ENCODE measurements at places on chromosomes 6 and 20. TPM values are rescaled to one million over a fixed set of nuclear protein-coding genes. Genes with fewer than 3 reads are reported as not detected.

DCBLD1 gene
- total RNA-seq = 41.6 TPM

PPP1R14C gene
- total RNA-seq = not detected

DNA sequence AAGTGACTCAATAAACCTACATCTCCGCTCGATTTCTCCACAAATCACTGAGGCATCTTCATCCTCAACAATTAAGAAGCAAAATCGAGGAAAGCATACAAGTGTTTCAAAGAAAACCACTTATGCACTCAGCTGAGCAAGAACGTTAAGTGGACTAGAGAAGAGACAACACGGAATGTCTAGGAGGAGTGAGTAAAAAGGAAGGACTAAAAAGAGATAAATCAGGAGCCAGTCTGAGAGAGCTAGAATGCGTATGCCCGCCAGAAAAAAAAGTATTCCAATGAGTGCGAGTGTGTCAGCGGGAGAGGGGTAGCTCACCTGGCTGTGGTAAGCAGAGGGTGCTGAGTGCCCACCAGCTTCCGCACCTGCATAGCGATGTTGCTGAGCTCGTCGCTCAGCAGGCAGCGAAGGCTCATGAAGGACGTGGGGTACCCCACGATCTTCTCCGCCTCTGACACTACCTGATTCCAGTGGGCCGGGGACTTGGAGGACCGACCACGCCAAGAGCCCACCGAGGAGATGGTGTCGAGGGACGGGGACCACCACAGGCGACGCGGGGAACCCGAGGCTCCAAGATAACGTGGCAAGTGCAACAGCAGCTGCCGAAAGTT lies 587 bp downstream of the PDSS2 start:
- DNase-seq = peak; percentile 21
- H3K36me3 ChIP-seq = peaks cover 9% of the 10 kb centered on the region
- peaks cover 25% of the 10 kb centered on the region for H3K4me1 ChIP-seq
- H3K4me3 ChIP-seq = peak overlapping the region; percentile 96
- peak overlapping the region; percentile 93 for H3K27ac ChIP-seq
- H3K27me3 ChIP-seq = no peaks in the 10 kb centered on the region

DNA sequence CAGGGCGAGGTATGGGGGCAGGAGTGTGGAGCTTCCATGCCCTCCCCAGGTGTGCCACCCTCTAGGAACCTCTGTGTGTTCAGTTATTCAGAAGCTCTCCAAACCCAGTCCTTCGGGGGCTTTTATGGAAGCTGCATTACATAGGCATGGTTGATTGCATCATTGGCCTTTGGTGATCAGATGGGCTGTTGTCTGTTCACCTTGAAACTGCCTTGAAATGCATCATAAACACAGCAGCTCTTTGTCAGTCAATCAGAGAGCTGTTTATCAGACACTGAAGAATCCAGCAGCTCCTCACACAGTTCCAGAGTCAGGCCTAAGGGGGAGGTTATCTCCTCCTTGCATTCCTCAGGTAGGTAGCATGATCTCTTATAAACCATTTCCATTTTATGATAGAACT lies 62.4 kb downstream of the E2F3 start:
- H3K36me3 ChIP-seq = peaks cover 26% of the 10 kb centered on the region
- H3K4me3 ChIP-seq = no peak overlapping the region

DNA sequence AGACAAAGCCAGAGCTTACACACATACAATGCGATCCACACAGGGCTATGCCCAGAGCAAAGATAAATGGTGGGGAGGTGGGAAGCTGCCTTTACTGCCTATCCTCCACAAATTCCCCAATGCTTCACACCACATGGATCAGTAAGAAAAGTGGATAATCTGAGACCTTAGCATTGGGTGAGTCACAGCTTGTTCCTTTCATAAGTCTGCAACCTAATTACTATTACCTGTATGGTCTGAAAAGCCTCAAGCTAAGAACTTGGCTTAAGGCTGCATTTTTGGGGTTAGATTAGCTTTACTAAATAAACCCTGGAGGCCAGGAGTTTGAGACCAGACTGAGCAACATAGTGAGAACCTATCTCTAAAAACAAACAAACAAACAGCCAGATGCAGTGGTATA lies 66.0 kb upstream of the BTBD3 start:
- H3K4me1 ChIP-seq = peaks cover 43% of the 10 kb centered on the region
- H3K27ac ChIP-seq = no peak overlapping the region
- H3K27me3 ChIP-seq = peaks cover 2% of the 10 kb centered on the region
- H3K4me3 ChIP-seq = no peak overlapping the region

- H3K4me1 ChIP-seq = no peaks in the 10 kb centered on the region
- H3K27ac ChIP-seq = no peak overlapping the region
Observed at GRCh38 chr20:48406498-48406897, 421.3 kb downstream of the PREX1 start.

GRCh38 chr20:9617940-9618339 lies 103.5 kb downstream of the LAMP5 start:
- peaks cover 18% of the 10 kb centered on the region for H3K27me3 ChIP-seq
- no peaks in the 10 kb centered on the region for H3K36me3 ChIP-seq
- H3K27ac ChIP-seq = no peak overlapping the region
- H3K4me1 ChIP-seq = peaks cover 9% of the 10 kb centered on the region
- no peak overlapping the region for H3K4me3 ChIP-seq

DNA sequence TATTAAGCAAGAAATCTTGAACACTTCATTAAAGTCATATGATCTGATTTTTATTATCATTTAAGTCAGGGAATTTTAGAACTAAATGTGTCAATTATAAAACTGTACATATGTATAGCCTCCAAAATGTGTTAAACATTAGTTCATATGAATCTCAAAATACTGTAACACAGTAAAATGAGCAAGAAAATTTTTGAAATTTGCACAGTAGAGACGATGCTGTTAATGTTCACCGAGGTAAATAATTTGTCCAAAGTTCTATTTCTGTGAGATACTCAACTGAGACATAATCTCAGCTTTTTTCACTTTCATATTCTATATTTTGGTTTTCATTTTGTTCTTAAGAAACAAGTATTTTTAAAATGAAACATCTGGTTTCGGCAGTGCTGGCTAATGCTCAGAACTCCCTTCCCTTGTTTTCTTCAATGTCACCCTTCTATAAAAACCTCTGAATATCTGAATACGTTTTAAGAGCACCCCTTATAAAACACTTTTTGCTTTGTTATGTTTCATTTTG lies 353.1 kb downstream of the LAMA2 start:
- H3K4me3 ChIP-seq = no peak overlapping the region
- DNase-seq = no peak
- no peaks in the 10 kb centered on the region for H3K36me3 ChIP-seq

All from HFFc6 (cell line).